CD8-positive, alpha-beta memory T cell (primary cell): ENCODE measurements at places on chromosomes 12 and 14. TPM values are rescaled to one million over a fixed set of nuclear protein-coding genes. Genes with fewer than 3 reads are reported as not detected.

The FLRT2 gene
- not detected for total RNA-seq

The LBHD2 gene
- total RNA-seq, result not detected

The PTPN6 gene
- 456 TPM for total RNA-seq

The MYH7 gene
- total RNA-seq, result not detected

The NIN gene
- total RNA-seq, result 77.8 TPM

The CCDC38 gene
- total RNA-seq, result 0.46 TPM

The CDKN1B gene
- 47.1 TPM for total RNA-seq

The OR4K15 gene
- total RNA-seq, result not detected

The CLEC7A gene
- total RNA-seq, result 0.68 TPM

The IL22 gene
- total RNA-seq, result 0.64 TPM

The KRT4 gene
- not detected for total RNA-seq

The MIP gene
- total RNA-seq, result not detected

The RAD9B gene
- total RNA-seq, result 0.74 TPM

The RIPK3 gene
- 12.5 TPM for total RNA-seq

The OASL gene
- total RNA-seq, result 4.0 TPM

The ACOT4 gene
- total RNA-seq, result 4.0 TPM

The RTL1 gene
- not detected for total RNA-seq

The SLC6A12 gene
- 0.16 TPM for total RNA-seq

The TAS2R13 gene
- 0.26 TPM for total RNA-seq

The ALDH1L2 gene
- 0.69 TPM for total RNA-seq

The NUDT14 gene
- total RNA-seq, result 6.7 TPM

The TAPBPL gene
- total RNA-seq, result 32.0 TPM

The DBX2 gene
- total RNA-seq, result not detected

The HOXC12 gene
- total RNA-seq, result not detected

The KRT83 gene
- not detected for total RNA-seq

The NCAPD2 gene
- total RNA-seq, result 96.5 TPM

The TTC5 gene
- total RNA-seq, result 35.0 TPM

The LRRC10 gene
- total RNA-seq, result not detected

The UNG gene
- 101 TPM for total RNA-seq

The C3AR1 gene
- total RNA-seq, result 1.2 TPM

The STRAP gene
- total RNA-seq, result 179 TPM

The KLHL33 gene
- total RNA-seq, result 0.09 TPM

The SYCP3 gene
- total RNA-seq, result 0.22 TPM

The DCD gene
- not detected for total RNA-seq

The MGAT4C gene
- not detected for total RNA-seq

The BDKRB2 gene
- not detected for total RNA-seq

The G2E3 gene
- 19.1 TPM for total RNA-seq

The B4GALNT1 gene
- total RNA-seq, result 2.9 TPM

The VPS29 gene
- total RNA-seq, result 86.4 TPM

The ST8SIA1 gene
- total RNA-seq, result 10.2 TPM
